ENCODE measurements at places on chromosomes 13 and 19. TPM values are rescaled to one million over a fixed set of nuclear protein-coding genes. Genes with fewer than 3 reads are reported as not detected.

GRCh38 chr19:48724796-48725753, 5.5 kb upstream of the MAMSTR start:
- peak overlapping the region; percentile 36 for H3K27ac ChIP-seq
- peaks cover 37% of the 10 kb centered on the region for H3K4me1 ChIP-seq
- no peaks in the 10 kb centered on the region for H3K36me3 ChIP-seq
- no peaks in the 10 kb centered on the region for H3K27me3 ChIP-seq
- no peak overlapping the region for H3K4me3 ChIP-seq
- peak; percentile 67 for DNase-seq

GRCh38 chr19:49690656-49691242, at the start of gene CPT1C:
Gene CPT1C, plus strand, starts transcription at chr19:49691116. Its CDS starts 1,137 bp downstream, at chr19:49692253.
- peak within 1 kb of the TSS; percentile 47 for H3K4me3 ChIP-seq
- peaks cover under 1% of the 10 kb centered on the region for H3K36me3 ChIP-seq
- H3K27me3 ChIP-seq, result no peaks in the 10 kb centered on the region
- no peak within 1 kb of the TSS for H3K27ac ChIP-seq
- DNase-seq, result peak; percentile 64
- H3K4me1 ChIP-seq, result peaks cover 17% of the 10 kb centered on the region

DNA sequence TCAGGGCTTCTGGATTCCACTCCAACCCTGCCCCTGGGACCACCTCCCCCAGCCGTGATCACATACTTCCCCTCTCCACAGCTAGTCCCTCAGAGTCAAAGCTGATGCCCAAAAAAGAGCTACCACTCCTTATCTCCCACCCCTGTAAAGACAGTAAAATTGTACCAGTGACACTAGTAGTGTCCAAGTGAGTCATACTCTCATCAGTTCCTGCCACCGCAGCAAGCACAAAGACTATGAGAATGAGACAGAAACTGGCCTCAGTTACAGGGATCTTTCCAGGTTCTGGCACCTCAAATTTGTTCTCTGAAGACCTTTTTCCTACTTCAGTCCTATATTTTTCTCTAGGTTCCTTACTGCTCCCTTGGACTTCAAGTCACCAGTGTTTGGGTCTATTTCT, 144.2 kb downstream of the SPRY2 start:
- H3K4me3 ChIP-seq, result no peak overlapping the region
- no peaks in the 10 kb centered on the region for H3K27me3 ChIP-seq
- DNase-seq, result no peak
- no peaks in the 10 kb centered on the region for H3K36me3 ChIP-seq

GRCh38 chr13:47679401-47679800, 321.7 kb downstream of the SUCLA2 start:
- no peaks in the 10 kb centered on the region for H3K27me3 ChIP-seq
- no peak for DNase-seq
- no peaks in the 10 kb centered on the region for H3K36me3 ChIP-seq
- no peaks in the 10 kb centered on the region for H3K4me1 ChIP-seq

DNA sequence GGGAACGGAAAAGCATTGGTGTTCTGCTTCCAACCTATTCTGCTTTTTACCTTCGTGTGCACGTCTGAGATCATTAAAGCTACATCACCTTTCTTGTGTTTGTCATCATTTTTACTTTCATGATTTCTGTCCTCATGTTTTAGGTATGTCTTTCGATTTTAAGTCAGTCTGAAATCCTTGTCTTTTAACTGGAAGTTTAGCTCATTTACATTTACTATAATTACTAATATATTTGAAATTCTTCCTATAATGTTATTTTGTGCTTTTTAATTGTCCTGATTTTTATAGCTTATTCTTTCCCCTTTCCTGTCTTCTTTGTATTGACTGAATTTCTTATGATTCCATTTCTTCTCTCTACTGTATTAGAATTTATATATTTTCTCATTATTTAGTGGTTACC, 19.2 kb upstream of the ASPDH start:
- DNase-seq, result no peak
- H3K4me1 ChIP-seq, result no peaks in the 10 kb centered on the region
- no peak overlapping the region for H3K27ac ChIP-seq
- H3K36me3 ChIP-seq, result no peaks in the 10 kb centered on the region
- H3K4me3 ChIP-seq, result no peak overlapping the region

DNA sequence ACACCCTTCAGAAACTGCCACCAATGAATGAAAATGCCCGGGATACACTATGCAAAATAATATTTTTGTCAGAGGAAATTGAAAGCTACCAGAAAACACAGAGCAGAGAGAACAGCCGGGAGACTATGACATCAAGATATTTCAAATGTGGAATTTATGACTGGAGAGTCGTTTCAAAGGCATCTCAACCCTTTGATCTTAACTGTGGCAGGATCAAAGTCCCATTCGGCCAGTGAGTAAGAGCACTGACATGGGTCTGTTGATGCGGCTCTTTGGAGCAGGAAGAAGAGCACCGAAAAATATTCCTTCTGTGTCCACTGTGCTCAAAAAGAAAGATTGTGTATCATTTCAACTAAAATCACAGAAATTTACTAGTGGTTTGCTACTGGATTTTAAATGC, 201.9 kb downstream of the RFC3 start:
- H3K27ac ChIP-seq, result no peak overlapping the region
- no peak overlapping the region for H3K4me3 ChIP-seq
- DNase-seq, result no peak
- H3K27me3 ChIP-seq, result no peaks in the 10 kb centered on the region
- H3K36me3 ChIP-seq, result no peaks in the 10 kb centered on the region

DNA sequence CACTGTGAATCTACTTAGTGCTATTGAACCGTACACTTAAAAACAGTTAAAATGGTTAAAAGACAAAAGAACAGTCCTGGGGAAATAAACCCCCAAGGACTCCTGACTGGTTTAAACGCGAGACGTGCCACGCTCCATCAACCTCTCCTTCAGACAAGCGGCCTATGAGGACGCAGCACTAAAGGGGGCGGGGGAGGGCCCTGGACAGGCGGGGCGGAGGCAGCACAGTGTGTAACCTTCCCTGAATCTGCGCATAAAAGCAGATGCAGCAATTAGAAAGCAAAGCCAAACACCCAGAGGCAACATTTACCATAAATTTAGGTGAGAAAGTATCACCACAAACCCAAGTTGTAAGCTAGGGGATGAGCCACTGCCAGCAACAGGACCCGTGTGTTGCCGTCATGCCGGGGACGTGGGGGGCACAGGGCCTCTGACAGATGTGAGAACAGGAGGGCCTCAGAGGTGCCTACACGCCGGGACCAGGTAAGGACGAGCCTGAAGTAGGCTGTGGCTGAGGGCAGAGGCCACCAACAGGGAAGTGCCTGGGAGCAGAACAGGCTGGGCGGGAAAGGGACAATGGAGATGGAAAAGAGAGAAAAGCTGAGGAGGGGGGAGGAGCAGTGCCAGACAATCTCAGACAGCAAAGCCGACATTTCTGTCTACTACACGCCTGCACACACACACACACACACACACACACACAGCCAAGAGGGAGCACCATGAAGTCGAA, 15.3 kb upstream of the ADPRHL1 start:
- no peak overlapping the region for H3K27ac ChIP-seq
- no peaks in the 10 kb centered on the region for H3K27me3 ChIP-seq
- no peak for DNase-seq
- H3K36me3 ChIP-seq, result peaks cover 4% of the 10 kb centered on the region

DNA sequence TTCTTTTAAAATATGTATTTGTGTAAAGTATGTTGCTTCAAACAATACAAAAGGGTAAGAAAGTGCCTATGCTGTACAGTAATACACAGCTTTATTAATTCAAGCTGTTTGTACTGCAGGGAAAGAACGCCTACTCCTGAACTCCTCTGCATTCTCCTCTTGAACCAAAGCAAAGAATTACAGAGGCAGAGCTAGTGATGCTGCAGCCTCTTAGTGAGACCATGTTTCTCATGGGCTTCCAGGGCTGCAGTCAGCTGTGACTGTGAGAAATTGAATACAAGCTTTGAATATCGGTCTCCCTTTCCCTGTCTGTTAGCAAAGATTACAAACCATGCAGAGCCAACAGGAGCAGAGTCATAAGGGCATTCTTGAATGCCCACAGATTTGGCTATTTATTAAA, 248.5 kb downstream of the SLITRK1 start:
- no peak overlapping the region for H3K4me3 ChIP-seq
- H3K27ac ChIP-seq, result no peak overlapping the region
- DNase-seq, result no peak
- H3K27me3 ChIP-seq, result no peaks in the 10 kb centered on the region
- H3K36me3 ChIP-seq, result no peaks in the 10 kb centered on the region

DNA sequence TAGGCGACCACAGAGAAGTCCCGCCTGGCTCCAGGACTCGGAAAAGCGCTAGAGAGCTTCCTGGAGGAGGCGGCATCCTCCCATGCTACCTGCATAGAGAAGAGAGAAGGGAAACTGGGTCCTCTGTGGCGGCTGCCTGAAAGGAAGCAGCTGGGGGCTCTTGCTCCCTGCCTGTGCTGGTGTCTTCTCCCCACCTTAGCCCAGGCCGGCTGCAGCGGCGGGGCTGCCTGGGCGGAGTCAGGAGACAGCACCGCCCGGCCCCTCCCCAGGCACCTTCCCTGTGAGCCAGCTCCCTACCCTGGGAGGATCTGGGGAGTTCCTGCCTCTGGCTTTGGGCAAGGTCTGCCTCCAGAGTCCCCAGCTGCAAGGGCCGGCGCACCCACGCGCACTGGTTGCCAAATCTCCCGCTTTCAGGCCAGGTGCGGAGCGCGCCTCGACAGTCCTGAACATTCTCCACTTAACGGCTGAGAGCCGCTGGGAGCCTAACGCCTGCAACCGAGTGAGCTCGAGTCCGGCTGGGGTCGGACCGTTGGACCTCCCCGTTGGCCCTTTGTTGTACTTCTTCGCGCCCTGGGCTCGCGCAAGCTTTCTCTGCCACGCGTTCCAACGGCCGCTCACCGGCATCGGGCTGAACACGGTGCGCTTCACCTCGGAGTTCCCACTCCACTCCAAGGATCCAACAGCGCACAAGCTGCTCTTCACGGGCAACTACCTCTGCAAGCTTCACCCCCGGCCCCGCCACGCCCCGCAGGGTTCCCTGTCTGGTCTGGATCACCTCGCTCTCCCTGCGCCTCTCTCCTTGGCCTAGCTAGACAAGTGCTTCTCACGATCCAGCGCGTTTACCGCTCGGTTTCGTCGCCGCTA, 21.8 kb upstream of the ZNF30 start:
- no peak overlapping the region for H3K27ac ChIP-seq
- H3K27me3 ChIP-seq, result peaks cover 21% of the 10 kb centered on the region
- H3K36me3 ChIP-seq, result no peaks in the 10 kb centered on the region
- no peak overlapping the region for H3K4me3 ChIP-seq

DNA sequence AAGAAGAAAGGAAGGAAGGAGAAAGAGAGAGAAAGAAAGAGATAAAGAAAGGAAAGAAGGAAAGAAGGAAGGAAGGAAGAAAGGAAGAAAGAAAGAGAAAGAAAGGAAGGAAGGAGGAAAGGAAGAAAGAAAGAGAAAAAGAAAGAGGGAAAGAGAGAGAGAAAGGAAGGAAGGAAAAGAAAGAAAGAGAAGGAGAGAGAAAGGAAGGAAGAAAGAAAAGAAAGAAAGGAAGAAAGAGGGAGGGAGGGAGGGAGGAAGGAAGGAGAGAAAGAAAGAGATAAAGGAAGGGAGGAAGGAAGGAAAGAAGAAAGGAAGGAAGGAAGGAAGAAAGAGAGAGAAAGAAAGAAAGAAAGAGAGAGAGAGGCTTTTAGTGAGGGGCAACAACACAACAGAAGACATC, 135.1 kb upstream of the VSTM2B start:
- H3K27ac ChIP-seq, result no peak overlapping the region
- no peaks in the 10 kb centered on the region for H3K4me1 ChIP-seq
- DNase-seq, result no peak
- H3K36me3 ChIP-seq, result no peaks in the 10 kb centered on the region
- H3K27me3 ChIP-seq, result no peaks in the 10 kb centered on the region

GRCh38 chr19:40461669-40462221, 3.8 kb downstream of the BLVRB start:
- no peak for DNase-seq
- H3K4me1 ChIP-seq, result peaks cover 22% of the 10 kb centered on the region
- H3K4me3 ChIP-seq, result no peak overlapping the region

DNA sequence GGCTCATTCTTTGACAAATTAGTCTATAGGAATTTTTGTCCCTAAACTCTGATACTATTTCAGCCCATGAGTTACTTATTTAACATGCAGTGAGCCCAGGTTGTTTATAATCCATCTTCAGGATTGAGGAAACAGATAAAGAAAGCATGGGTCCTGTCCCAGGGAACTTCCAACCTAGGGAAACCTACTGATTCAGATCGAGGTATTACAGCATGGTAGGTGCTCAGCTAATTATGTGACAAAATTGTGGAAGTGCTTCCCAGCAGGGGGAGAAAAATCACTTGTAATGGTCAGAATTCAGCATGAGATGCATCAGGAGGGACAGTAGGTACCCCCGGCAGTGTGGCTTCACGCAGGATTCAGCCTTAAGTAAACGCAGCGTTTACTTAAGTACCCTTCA, 171.3 kb downstream of the NUFIP1 start:
- H3K4me3 ChIP-seq, result no peak overlapping the region
- no peaks in the 10 kb centered on the region for H3K4me1 ChIP-seq
- H3K27ac ChIP-seq, result no peak overlapping the region
- no peaks in the 10 kb centered on the region for H3K27me3 ChIP-seq

DNA sequence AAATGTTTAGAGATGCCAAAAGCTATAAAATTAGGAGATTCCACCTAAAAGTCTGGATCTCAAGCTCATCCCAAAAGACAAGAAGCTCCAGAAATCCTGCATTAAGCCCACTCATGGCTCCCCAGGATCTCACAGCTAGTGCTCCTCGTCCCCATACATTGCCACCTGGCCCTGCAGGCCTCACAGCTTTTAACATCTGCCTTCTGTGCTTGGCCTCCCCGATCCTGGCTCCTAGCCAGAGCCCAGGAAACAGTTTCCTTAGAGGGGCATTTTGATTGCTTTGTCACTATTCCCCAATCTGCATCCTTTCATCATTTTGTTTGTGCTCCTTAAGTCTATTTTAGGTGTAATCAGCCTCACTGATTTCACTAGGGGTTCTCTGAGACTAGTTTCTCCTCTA, 14.5 kb upstream of the DCT start:
- H3K4me1 ChIP-seq, result no peaks in the 10 kb centered on the region
- no peak for DNase-seq
- H3K36me3 ChIP-seq, result no peaks in the 10 kb centered on the region
- H3K27ac ChIP-seq, result no peak overlapping the region
- H3K27me3 ChIP-seq, result no peaks in the 10 kb centered on the region

DNA sequence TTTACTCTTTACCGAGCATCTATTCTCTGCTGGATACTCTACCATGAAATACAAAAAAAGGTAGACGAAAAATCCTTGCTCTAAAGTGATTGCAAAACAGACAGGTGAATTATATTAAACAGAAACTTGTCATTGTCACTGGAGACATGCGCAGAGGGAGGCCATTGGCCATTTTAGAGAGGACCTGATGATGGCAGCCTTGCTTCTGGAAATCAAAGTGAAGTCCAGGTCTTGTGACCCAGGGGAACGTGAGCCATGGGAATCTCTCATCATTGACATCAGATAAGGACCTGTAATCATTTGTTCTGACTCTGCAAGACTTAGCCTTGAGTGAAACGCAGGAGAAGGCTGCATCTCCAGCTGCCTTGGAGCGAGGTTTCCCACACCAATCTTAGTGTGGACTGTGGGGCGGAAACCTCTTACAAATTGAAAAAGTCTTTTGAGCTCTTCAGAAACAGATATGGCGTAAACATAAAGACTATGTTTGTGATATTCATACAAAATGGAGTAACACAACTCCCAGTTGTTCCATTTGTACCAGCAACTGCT, 16.8 kb upstream of the SLC46A3 start:
- H3K36me3 ChIP-seq, result no peaks in the 10 kb centered on the region
- DNase-seq, result no peak
- H3K4me3 ChIP-seq, result no peak overlapping the region
- H3K27ac ChIP-seq, result no peak overlapping the region
- H3K27me3 ChIP-seq, result no peaks in the 10 kb centered on the region
- no peaks in the 10 kb centered on the region for H3K4me1 ChIP-seq

The MISP gene
- not detected for polyA plus RNA-seq

The CRB3 gene
- polyA plus RNA-seq, result 4.1 TPM

The ERICH4 gene
- polyA plus RNA-seq, result not detected

The CEACAM1 gene
- polyA plus RNA-seq, result 0.15 TPM

The MIA gene
- polyA plus RNA-seq, result not detected

Data from CD8-positive, alpha-beta memory T cell (primary cell).